ENCODE measurements at places on chromosomes 6 and 20.

DNA sequence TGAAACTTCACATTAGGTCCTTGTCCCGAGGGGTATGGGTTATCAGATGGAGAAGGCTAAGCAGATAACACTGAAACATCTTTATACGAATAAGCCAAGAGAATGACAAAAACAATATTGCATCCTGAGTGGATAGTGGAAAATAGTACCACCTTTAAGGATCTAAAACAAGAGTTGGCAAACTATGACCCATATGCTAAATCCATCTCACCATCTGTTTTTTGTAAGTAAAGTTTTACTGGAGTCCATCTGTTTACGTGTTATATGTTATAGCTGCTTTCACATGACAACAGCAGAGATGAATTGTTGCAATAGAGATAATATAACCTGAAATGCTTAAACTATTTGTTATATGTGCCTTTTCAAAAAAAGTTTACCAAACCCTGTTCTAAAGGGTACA is 76.1 kb upstream of the TRDN start:
- peak; percentile 27 for DNase-seq

- no peak for DNase-seq
Measured at GRCh38 chr6:129776542-129777330, 66.8 kb upstream of the ARHGAP18 start.

GRCh38 chr20:40960101-40960500 is 68.5 kb upstream of the TOP1 start:
- DNase-seq, result no peak

GRCh38 chr20:32508775-32509119 is 76.4 kb downstream of the NOL4L start:
- DNase-seq, result no peak

- DNase-seq, result no peak
Measured at GRCh38 chr6:112252571-112253497, 1.5 kb downstream of the LAMA4 start.

GRCh38 chr6:157106487-157106886 is 216.8 kb downstream of the TMEM242 start:
- DNase-seq, result no peak

GRCh38 chr6:156949376-156949775 is 172.2 kb downstream of the ARID1B start:
- no peak for DNase-seq

GRCh38 chr20:32006053-32006452 is 4.2 kb upstream of the CCM2L start:
- DNase-seq, result no peak

GRCh38 chr20:24812373-24812772 is 136.7 kb upstream of the CST7 start:
- no peak for DNase-seq

DNA sequence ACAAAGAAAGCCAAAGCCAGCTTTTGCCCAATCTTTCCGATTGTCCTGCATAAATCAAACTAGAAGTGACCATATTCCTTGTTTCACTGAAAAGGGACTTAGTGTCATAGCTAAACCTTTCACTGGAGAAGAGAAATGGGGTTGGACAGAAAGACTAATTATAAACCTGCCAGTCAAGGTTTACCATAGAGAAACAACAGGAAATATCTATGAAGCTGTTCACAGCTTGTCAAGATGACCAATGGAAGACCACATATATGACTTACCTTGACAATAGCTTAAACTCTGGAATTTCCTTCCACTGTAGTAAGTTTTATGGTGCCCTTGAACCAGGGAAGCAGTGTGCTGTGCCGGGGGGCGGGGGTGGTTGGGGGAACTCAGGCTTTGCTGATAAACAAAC is 107.7 kb upstream of the PHACTR1 start:
- DNase-seq, result no peak

DNA sequence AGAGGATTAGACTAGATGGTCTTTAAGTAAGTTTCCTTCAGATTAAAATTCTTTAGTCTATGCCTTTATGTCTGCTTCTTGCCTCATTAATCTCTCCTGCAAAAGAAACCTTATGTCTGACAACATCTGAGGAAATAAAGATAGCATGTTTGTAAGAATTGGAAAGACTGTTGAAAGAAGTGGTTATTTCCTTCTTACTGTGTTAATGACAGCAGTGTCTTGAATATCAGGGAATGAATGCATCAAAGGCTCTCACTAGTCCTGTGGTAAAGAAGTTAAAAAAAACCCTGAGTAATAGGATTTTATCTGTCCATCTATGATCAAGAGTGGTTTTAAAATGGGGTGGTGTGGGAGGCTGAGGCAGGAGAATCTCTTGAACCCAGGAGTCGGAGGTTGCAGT is 302.0 kb downstream of the PRL start:
- no peak for DNase-seq

- no peak for DNase-seq
Measured at GRCh38 chr6:150354754-150355571, 13.8 kb upstream of the IYD start.

DNA sequence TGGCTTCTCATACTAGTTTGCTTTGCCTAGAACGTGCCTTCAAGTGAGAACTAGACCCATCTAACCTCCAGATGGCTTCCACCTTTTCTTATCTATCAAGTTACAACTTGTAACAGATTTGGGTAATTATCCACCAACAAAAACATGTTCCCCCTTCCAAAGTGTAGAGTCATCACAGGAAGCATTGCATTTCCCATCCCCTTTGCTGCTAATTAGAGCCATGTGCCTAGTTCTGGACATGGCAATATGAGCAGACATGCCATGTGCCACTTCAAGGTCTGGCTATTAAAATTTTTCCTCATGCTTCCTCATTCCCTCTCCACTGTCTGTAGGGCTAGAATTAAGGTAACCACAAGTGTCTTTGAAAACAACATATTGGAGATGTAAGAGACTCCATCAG is 814.4 kb downstream of the TENT5A start:
- no peak for DNase-seq

DNA sequence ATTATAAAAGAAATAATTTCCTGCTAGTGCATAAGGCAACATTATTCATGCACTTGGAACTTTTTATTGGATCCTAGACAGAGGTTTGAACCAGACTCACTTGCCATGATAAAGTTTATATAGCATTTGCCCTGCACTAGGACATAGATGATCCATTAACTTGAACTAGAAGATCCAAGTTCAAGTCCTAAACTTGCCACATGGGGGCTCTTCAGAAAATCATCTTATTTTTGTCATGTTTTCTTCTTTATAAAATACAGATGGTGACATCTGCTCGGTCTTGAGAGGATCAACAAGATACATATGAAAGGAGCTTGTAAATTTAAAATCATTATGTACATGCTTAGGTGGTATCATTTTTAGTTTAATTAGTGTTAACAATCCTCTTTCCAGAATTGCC is 94.5 kb downstream of the SIM1 start:
- DNase-seq, result no peak

GRCh38 chr6:27861861-27862260 is 50.3 kb downstream of the OR2B2 start:
- no peak for DNase-seq

GRCh38 chr20:5400164-5400762 is 83.5 kb upstream of the PROKR2 start:
- DNase-seq, result no peak

GRCh38 chr6:2917801-2918445 is 14.8 kb upstream of the SERPINB9 start:
- DNase-seq, result no peak

- no peak for DNase-seq
Measured at GRCh38 chr6:113821445-113821844, 35.7 kb upstream of the MARCKS start.

DNA sequence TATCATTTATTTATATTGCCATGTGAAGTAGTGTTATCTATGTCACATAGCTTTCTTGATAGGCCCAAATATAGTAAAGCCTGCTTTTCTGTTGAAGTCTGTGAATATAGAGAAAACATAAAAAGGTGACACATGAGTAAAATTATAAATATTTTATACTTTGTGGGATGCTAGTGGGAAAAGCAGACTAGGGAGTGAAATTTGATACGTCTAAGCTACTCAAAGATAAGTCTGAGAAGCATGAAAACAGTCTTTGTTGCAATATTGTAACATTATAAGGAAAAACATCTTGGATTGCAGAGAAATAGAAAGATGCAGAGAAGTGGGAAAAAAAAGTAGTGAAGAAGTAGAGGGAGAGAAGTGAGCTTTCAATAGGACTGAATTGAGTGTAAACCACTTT is 75.4 kb downstream of the ZNF292 start:
- DNase-seq, result no peak

DNA sequence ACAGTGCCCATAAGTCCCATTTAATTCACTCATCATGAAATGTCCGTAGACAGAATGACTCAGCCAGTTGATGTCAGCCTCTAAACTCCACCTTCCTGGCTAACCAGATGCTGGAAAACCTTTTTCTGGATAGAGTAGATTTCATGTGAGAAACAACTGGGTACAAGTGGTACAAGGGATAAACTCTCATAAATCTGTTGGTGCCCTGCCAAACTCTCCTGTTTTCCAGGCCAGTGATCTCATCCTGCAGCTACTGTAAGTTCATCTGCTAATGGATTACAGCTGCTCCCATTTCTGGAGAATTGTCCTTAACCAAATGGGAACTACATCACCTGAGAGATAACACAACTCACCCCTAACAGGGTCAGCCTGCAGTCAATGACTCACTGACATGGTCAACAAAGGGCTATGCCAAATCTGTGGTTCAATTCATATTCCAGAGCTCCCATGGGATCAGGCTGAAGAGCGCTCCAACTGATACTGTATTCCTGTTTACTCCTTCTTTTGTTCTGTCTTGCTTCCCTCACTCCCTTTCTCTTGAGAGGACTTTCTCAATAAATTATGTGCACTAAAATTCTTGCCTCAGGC is 210.1 kb upstream of the HDDC2 start:
- peak; percentile 64 for DNase-seq

- no peak for DNase-seq
Measured at GRCh38 chr20:5327356-5327755, 10.6 kb upstream of the PROKR2 start.

- no peak for DNase-seq
Measured at GRCh38 chr20:61746781-61747180, 318.9 kb downstream of the TAF4 start.

DNA sequence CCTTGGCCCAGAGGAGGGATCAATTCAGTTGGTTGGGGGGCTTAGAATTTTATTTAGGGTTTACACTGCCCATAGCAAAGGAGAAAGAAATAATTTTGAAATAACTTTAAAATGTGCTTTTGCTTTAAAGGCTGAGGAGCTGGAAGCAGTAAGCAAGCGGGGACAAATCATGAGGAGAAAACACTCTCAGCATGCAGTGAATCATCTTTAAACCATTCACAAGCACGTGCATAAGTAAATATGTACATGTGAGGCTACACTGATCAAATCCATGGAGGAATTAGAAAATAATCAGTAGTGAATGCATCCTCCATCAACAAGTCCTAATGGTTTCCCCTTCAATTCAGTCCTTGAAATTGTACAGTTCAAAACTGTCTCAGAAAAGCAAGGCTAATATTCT is 181.0 kb downstream of the MTFR2 start:
- no peak for DNase-seq

DNA sequence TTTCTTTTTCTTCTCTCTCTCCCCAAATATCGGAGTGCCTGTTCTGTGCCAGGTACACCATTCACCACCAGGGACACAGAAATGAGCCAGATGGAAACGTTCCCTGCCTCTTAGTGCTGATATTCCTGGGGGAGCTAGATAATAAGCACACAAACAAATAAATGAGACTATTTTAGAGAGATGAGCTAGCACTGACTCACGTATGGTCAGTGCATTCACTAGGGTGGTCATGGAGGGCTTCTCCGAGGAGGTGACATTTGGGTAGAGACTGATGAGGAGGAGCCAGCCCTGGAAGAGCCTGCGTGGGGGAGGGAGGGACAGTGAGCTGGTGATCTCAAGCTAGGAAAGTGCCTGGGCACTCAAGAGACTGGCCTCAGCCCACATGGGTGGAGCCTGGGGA is 252.3 kb upstream of the KCNG1 start:
- no peak for DNase-seq

DNA sequence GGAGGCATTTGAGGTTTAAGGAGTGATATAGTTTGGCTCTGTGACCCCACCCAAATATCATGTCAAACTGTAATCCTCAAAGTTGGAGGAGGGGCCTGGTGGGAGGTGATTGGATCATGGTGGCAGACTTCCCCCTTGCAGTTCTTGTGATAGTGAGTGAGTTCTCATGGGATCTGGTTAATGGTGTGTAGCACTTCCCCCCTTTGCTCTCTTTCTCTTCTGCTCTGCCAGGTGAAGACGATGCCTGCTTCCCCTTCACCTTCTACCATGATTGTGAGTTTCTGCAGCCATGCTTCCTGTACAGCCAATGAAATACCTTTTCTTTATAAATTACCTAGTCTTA is 1.7 kb upstream of the HDDC2 start:
- DNase-seq, result no peak

- DNase-seq, result no peak
Measured at GRCh38 chr20:445514-446336, 16.6 kb downstream of the TBC1D20 start.

DNA sequence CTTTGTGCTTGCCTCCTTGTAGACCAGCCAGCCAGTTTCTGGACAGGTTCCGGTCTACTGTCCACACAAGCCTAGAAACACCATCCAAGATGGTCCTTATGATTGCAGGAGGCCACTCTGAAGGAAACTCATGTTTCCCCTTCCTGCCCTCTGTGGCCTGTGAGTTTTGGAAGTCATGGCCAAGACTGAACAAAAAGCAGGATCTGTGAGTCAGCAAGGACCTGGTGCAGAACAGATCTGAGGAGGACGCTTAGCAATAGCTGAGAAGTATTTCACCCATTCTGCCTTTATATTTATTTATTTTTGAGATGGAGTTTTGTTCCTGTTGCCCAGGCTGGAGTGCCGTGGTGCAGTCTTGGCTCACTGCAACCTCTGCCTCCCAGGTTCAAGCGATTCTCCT is 134.6 kb upstream of the EEF1E1 start:
- DNase-seq, result no peak

DNA sequence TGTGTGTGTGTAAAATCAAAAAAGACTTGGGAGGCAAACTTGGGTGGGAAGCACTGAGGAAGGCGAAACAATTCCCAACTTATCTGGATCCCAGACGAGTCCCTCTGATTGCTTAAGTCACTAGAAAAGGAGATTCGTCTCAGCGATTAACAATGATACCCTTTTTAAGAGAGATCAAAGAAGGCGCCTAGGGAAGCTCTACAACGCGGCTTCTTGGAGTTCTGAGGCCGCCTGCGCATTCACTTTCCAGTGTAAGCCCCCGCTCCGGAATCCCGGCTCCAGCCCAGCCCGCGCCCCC is 8.7 kb upstream of the TBX18 start:
- DNase-seq, result no peak

DNA sequence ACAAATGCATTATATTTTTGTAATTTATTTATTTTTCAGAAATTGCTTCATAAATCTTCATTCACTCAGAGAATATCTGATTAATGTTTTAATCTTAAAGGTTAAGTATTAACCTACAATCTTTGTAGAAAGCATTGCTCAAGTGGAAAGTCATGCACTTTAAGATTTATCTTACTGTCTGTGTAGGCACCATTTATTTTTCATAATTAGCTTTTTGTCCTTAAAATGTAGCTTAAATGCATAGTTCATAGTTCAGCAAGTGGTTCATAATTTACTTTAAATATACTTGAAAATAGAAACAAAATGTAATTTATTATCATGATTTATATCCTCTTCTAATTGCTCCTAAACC is 397.3 kb downstream of the LAMA2 start:
- DNase-seq, result no peak

GRCh38 chr6:46706464-46706863 is 18.8 kb downstream of the TDRD6 start:
- DNase-seq, result no peak

GRCh38 chr20:51008718-51009117 is 14.2 kb downstream of the KCNG1 start:
- no peak for DNase-seq

All from NCI-H1694 (cell line).